Stimulated activated CD8-positive, alpha-beta memory T cell treated with anti-CD3 and anti-CD28 coated beads, Interleukin-2, amount 100 ng/mL, for 1 hour (primary cell): ENCODE measurements at places on chromosomes 12 and 14.

DNA sequence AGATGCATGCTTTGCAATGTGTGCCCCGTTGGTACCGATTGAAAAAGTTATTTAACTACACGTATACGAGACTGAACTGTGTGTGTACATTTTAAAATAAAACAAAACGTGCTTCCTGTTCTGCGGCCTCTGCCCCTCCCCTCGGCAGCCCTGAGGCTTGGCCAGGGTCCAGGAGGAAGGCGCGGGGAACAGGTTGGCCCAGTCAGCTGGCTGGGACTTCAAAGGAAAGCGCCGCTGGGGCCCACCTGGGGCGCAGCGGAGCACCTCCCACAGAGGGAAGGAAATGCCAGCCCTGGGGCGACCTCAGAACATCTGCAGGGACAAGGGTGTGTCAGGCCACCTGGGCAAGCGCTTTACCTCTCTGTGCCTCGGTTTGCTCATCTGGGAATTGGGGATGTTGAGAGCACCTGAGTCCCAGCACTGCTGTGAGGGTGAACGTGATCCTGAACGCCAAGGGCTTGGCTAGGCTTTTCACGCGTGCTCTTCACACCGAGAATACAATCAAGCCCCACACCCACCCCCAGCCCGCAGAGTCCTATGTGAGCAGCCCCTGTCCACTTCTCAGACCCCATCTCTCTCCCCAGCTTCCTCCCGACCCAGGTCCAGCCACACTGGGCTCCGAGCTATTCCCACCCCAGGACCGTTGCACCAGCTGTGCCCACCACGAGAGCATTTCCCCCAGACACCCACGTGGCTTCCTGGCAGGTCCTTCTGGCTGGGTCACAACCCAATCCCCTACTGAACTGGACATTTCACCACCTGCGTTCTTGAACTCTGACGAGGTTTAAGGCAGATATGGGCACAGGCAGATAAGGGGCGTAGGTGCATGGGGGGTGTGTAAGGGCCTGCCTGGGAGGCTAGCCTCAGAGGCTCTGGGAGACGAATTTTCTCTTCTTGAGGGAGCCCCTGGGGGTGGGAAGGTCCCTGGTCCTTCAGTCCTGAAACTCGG, 41.9 kb upstream of the NCOR2 start:
- peak; percentile 75 for DNase-seq

DNA sequence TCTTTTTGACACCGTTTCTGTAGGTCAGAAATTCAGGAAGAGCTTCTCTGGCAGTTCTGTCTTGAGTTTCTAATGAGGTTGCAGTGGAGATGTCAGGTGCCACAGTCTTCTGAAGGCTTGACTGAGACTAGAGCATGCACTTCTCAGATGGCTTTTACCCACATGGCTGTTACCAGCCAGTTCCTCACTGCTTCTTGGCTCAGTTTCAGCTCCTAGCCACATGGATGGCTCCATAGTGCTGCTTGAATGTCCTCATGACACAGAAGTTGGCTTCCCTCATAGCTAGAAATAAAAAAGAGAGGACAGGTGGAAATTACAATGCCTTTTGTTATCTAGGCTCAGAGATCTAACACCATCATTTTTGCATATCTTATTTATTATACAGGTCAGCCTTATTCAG, 38.1 kb upstream of the SLC2A13 start:
- no peak for DNase-seq

DNA sequence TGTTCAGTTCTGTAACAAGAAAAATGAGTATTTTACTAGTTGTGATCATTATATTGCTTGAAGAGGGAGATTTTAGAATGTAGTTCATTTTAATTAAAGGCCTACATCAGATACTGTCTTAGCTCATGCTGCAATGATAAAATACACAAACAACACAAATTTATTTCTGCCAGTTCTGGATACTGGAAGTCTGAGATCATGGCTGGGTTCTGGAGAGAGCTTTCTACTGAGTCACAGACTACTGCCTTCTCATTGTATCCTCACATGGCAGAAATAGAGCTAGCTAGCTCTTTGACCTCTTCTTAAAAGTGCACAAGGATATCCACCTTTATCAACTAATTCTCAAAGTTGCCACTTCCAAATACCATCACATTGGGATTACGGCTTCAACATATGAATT, 53.8 kb downstream of the MIS18BP1 start:
- no peak for DNase-seq

- no peak for DNase-seq
These were observed 58.1 kb downstream of the DAAM1 start for GRCh38 chr14:59246566-59246965.

- DNase-seq: no peak
These were observed 246.7 kb upstream of the G2E3 start for GRCh38 chr14:30312214-30312613.

GRCh38 chr12:81168445-81168844, 90.6 kb downstream of the ACSS3 start:
- no peak for DNase-seq

- no peak for DNase-seq
These were observed 21.6 kb upstream of the ESRRB start for GRCh38 chr14:76354310-76354709.

GRCh38 chr12:65934480-65935115, 110.3 kb downstream of the HMGA2 start:
- no peak for DNase-seq

- DNase-seq: no peak
These were observed 25.2 kb upstream of the PPP1R13B start for GRCh38 chr14:103872481-103873113.

GRCh38 chr14:52694761-52695480, 437 bp downstream of the ERO1A start:
- DNase-seq: peak; percentile 34

DNA sequence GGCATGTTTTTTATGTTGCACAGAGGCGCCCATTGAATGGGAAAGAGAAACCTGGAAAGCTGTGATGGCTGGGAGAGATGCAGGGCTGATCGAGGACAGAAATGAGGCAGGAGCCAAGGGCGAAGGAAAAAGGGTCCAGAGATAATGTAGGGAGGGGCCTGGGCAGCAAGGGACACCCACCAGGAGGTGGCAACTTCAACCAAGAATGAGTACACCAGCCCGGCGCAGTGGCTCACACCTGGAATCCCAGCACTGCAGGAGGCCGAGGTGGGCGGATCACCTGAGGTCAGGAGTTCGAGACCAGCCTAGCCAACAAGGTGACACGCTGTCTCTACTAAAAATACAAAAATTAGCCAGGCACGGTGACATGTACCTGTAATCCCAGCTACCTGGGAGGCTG, 4.0 kb downstream of the SSH1 start:
- DNase-seq: no peak

DNA sequence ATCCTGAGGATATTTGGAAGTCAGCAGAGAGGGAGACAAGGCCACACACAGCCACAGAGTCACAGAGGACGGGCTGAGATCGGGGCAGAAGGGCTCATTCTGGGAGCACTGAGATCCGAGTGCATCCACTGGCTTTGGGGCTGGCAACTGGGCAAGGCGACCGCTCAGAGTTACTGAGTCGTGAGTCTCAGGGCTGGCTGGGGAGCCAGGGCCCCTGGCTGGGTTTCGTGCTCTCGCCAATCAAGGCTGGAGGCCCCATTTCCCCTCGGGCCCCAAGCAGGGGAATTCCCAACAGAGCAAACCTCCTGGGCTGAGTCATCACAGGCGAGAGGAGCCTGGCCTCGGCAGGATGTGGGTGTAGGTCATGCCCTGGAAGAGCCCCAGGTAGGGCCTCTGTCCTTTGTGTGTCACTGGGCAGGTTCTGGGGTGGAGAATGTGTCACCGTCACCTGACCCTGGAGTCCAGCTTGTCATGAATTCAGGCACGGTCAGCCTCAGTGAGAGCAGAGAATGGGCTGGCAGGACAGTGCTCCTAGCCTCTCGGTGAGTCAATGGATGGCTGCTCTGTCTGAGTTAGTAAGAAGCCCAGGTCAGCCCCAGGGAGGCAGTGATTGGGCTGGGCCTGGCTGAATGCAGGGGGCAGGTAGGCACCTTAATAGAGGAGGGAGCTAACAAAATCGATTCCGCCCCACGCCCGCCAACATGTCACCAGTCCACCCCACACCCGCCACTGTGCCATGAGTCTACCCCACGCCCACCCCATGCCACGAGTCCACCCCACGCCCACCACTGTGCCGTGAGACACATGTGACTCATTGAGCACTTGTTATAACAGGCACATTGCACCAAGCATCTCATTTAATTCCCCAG, 16.9 kb downstream of the ASB2 start:
- peak; percentile 75 for DNase-seq
